ENCODE measurements at places on chromosomes 4 and X.

GRCh38 chr4:166252487-166253402 lies 379.7 kb downstream of the TLL1 start:
- no peak for DNase-seq

DNA sequence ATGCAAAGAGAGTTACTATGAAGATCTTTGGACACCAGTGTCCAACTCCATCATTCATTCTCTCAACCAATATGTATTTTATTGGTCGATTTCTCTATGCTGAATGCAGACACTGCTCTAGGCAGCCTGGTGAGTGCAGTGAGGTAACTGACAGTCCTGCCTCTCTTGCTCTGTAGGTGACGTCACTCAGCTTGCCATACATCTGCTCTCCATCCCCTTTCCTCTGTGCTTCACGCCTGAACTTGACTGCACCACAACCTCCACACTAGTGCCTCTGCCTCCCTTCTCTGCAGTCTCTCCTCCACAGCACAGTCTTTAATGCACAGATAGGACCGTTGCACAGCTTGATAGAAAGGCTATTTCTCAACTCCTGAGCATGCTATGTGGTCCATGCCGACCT lies 344.9 kb upstream of the NOCT start:
- no peak for DNase-seq

GRCh38 chr4:93469560-93469959 lies 359.0 kb upstream of the ATOH1 start:
- DNase-seq, result no peak

DNA sequence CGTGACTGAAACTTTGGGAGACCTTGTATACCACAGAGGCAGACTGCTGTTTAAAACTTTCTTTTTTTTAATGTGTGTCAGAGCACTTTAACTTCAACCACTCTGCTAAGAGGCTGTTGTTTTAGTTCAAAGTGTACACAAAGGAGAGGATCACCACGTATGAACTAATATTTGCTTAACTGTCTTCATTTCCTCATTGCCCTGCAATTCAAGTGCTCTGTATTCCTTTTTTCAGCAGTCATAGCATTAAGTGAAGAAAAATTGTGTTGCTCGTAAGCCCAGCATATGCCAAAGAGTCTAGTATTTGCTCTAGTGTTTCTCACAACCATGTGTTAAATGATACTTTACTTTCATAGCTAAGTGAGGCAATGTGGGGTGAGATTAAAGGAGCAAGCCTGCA lies 63.0 kb upstream of the HHIP start:
- no peak for DNase-seq

DNA sequence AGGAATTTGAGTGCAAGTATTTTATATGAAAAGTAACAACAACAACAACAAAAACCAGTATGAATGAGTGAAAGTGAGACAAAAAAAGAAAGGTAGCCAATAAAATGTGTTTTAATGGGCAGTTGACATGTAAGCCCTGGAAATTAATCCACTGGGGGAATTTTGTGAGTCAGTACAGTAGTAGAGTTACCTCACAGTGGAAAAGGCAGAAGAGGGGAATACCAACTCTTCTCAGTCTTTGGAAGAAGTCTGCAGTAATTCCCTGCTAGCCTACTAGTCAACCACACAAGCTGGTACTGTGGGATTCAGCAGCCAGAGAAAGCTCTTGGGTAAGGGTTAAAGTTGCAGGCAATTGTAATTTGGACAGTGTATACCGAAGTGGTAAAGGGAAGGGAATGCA lies 76.3 kb upstream of the IL15 start:
- no peak for DNase-seq

GRCh38 chr4:159002950-159003349 lies 99.9 kb upstream of the RAPGEF2 start:
- no peak for DNase-seq

Data from suppressor macrophage (primary cell).